ENCODE measurements at places on chromosomes 6 and 20.

GRCh38 chr6:37260040-37260439, 2.1 kb upstream of the TMEM217 start:
- no peak for DNase-seq

- DNase-seq, result no peak
Observed at GRCh38 chr6:154373971-154374370, 17.4 kb upstream of the IPCEF1 start.

DNA sequence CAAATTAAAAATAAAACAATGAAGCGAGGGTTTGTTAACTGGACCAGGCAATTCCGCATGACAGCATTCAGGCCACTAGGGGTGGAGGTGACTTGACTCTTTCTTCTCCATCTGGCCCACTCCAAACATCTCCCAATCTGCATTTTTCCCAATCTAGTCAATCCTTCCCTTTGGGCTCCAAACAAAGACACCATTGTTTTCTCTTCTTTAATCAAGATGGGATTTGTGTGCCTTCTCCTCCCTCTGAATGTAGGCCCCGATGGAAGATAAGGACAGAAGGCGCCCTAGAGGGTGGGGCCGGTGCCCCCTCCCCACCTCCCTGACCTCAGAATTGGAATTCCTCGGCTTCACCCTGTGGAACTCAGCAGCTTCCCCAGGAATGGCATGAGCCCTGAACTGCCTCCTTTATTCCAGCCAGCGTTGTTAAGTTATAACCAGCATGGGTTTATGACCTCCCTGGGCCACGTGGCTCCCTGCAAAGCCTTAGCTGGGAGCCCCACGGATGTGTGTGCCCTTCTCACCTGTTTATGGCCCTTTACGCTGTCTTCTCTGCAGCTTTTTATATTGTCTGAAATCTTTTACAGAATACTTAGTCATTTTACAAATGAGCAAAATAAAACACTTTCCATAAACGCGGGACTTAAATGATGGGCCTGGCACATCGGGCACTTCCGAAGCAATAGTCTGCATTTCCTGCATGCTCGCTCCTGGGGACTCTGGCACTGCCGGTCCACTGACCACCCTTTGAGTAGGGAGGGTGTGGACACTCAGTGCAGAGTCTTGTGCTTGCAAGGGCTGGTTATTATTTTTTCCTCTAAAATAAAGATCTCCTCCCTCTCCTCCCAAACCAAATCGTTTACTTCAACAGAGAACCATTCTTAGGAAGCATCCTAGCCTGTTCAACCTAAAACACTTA, 24.5 kb downstream of the OVOL2 start:
- no peak for DNase-seq

DNA sequence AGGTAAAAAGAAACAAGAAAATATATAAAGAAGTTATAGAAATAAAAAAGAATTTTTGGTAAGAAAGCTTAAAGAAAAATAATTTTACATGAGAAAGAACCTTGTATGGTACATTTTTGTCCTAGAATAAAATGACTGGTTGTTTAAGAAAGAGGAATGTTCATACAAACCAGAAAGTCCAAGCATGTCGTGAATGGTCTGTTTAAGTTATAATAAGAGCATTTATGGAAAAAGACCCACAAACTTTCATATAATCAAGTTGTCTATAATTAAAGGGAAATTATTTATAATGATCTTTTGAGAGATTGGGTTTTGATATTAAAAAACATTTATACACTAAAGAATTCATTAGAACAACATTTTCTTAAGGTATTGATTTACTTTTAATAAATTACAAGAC, 27.8 kb upstream of the FAM110A start:
- DNase-seq, result no peak

DNA sequence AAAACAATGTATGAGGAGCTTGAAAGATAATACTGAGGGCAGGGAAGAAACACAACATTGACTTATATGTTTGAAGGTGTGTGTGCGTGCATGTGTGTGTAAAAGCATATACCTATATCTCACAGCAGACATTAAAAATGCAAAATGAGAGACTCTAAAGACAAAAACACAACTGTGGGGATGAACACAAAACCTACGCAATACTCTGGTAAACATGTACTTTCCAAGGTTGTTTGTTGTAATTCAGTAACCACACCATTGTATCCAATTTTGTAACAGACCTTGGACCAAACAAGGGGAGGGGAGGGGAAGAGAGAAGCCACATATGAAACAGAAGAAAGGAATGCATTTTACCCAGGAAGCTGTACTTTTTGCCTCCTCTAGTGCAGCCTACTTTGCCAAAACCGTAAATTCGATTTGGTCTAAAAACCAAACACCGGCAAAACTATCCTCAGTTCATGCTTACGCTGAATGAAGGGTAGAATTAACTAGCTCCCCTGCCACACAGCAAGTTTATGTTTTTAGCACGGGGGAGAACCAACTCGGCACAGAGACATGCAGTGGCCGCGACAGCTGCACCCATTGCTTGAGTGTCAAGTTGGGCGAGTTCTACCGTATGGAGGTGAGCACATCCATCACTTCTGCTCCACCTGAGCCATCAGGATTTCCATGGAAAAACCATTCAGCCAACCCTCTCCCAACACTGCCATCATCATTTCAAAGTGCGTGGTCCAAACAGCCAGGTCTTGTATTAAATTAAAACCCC, 50.0 kb downstream of the CNKSR3 start:
- no peak for DNase-seq

- DNase-seq, result no peak
Observed at GRCh38 chr20:2760952-2761305, 39.5 kb downstream of the CPXM1 start.

GRCh38 chr6:33719326-33719987, 8.0 kb upstream of the UQCC2 start:
- no peak for DNase-seq

DNA sequence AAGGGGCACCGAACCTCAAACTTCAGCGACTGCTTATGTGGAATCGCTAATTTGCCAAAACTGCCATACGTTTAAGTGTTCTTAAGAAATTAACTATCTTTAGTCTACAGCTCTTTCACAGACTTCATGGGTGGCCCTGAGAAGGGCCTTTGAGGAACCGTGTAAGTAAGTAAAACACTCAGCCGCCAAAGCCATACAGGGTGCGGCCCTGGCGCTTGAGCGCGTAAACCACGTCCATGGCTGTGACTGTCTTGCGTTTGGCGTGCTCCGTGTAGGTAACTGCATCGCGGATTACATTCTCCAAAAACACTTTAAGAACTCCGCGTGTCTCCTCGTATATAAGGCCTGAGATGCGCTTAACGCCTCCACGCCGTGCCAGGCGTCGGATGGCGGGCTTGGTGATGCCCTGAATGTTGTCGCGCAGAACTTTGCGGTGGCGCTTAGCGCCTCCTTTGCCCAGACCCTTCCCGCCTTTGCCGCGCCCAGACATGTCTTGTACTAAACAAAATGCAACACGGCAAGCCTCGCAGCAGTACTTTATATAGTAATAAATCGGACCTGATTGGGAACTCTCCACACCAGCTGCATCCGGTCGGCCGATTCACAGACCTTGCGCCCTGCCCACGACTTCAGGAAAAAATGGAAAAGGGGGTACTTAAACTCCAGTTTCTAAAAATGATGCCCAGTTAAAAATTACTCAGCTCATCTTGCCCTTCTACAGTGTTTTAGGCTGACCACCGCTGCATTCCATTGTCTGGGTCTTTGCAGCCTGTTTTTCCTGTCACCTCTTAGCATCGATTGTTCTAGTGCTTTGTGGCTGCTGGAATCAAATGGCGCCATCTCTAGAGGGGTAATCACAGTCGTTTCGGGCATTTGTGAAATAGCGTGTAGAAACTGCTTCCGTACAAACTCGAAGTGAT, 38.9 kb downstream of the OR2B2 start:
- DNase-seq, result no peak

DNA sequence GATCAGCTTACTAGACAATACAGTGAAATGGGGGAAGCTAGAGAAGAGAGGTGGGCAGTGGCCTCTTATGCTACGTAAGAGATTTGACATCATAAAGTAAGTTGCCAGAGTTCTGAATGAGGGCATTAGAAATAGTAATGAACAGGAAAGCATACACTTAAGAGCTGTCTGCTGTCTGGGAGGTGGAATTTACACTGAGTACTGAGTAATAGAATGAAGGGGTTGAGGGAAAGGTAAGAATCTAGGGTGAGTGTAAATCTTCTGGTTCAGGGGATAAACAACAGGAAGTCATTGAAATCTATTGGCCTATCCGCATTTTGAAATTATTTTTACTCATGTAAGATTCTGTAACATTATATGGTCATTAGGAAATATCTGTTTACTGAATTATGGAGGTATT, 35.8 kb downstream of the HLA-DMB start:
- no peak for DNase-seq

- DNase-seq, result no peak
Observed at GRCh38 chr6:54299542-54300269, 8.5 kb upstream of the TINAG start.

DNA sequence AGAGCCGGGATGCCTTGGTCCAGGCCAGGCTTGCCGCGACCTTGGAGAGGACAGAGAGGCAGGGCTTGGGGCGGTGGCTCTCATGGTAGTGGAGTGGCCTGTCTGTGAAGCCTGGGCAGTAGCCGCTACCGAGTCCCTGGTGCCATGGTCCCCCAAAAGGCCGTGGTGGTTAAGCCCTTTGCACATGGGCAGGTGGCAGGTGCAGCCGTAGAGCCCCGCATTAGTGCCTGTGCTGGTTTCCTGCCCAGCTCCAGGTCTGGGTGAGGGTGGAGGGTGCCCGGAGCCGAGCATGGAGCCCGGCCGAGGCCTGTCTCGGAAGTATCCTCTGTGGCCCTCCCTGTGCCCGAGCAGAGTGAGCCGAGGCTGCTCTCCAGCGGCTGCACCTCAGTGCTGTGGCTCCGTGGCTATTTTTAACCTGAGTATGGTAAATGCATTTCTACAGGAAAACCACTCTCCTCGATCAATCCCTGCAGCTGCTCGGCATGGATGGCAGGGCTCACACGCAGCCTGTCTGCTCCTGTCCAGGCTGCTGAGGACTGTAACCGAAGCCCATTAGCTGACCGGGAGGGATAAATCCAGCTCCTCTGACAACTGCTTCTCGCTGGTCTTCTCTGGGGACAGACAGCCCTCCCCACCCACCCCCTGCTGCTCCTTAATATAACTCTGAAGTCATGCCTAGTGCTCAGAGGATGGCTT, 36.3 kb upstream of the GATA5 start:
- no peak for DNase-seq
